ENCODE measurements at places on chromosomes 13 and 19.

DNA sequence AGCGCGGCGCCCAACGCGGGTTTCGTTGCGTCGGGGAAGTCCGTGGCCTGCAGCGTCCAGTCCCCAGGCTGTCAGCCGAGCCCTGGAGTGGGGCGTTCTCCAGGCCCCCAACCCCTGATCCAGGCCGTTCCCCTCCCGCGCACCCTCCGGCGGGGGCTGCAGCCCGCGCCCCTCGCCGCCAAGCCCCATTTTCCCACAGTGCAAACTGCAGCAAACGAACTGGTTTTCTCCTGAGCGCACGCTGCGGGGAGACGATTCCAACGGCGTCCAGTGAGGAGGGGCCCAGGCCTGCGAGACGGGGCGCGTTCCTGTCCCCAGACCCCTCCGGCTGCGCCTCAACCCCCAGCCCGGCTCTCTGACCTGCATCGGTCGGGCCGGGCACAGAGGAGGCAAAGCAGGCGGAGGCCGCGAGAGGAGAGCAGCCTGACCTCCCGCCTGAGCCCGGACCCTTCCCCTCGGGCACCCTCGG lies 4.4 kb upstream of the ONECUT3 start:
- no peak for DNase-seq

GRCh38 chr19:45883881-45884681 lies 1.9 kb downstream of the IRF2BP1 start:
- DNase-seq = peak; percentile 82

DNA sequence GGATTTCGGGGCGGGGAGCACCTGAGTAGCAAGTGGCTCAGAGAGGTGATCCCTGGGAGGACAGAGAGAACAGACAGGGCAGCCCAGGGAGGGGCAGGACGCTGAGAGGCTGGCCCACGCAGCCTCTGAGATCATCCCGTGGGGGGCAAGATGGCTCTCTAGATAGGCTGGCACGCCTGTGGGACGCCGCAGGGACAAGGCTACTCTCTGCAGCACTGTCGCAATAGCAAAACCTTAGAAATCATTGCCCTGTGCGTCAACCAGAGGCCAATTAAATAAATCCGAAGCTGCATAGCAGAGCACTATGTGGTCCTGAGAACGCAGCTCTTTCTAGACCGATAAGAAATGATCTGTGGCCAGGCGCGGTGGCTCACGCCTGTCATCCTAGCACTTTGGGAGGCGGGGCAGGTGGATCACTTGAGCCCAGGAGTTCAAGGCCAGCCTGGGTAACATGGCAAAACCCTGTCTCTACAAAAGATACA lies 5.1 kb downstream of the PEX11G start:
- no peak for DNase-seq

DNA sequence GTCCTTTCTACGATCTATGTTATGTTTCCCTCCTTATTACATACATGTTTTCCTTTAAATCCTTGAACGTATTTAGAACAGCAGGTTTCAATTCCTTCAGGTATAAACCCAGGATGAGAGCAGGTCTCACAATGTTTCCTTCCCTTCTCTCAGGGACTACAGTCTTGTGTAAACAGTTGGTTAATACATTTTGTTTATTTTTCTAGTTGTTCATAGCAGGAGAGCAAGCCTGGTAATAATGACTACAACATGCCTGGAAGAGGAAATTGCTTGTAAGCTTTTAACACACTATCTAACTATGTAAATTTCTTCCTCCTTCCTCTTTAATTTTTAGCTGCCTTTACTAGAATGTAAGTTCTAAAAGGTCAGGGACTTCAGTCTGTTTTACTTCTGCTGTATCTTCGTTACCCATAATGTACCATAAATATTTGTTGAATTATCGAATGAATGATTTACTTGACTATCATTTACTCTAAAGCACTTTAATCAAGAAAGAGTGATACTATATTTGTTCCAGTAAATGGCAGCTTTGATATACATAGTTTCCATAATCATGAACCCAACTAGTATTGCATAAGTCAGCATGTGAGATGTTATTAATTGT lies 28.9 kb upstream of the TNFRSF19 start:
- DNase-seq = no peak

DNA sequence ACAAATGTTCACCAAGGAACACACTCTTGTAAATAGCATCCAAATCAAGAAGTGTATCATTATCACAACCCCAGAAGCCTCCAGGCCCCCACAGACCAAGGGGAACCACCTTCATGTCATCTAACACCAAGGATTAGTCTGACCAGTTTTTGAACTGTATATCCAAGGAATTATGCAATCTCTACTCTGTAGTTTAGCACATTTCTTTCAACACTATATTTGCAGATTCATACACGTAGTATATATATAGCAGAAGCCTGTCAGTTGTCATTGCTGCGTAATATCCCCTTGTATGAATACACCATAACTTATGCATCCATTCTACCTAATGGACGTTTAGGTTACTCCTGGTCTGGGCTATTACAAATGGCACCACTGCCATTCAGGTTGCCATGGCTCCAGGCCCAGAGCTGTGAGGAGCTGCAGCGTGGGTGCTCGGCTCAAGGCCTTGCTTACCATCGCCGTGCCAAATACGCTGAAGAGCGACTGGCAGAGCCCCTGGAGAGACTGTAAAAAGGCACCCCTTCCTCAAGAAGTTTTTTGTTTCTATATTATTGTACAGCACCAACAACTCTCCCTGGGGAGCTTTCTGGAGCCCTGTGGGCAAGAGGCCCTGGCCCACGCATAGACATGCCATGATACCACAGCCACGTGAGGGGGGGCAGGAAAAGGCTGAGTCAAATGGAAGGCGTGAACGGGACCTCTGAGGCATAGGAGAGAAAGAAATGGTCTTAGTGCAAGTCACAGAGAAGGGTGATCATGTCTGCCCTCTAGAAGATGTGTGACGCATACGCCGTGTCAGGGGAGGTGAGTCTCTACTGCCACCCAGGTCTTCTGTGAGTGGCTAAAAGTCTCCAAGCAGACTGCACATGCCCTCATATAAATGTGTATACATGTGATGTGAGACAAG lies 10.8 kb downstream of the LATS2 start:
- DNase-seq = no peak

GRCh38 chr19:51688671-51689571 lies 4.2 kb upstream of the SPACA6 start:
- DNase-seq = peak; percentile 84

GRCh38 chr13:111908361-111908760 lies 158.6 kb upstream of the SOX1 start:
- peak; percentile 61 for DNase-seq

- DNase-seq = no peak
Observed at GRCh38 chr13:97284558-97284957, 62.4 kb downstream of the MBNL2 start.

DNA sequence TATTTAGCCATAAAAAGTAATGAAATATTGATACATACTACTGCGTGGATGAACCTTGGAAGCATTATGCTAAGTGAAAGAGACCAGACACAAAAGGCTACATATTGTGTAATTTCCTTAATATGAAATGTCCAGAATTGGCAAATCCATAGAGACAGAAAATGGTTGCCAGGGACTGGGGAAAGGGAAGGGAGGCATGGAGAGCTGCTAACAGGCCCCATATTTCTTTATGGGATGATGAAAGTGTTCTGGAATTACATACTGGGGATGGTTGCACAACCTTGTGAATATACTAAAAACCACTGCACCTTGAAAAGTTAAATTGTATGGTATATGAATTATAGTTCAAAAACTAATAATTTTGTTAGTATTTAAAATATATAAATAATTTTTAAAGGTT lies 3.6 kb downstream of the IFT88 start:
- DNase-seq = no peak

DNA sequence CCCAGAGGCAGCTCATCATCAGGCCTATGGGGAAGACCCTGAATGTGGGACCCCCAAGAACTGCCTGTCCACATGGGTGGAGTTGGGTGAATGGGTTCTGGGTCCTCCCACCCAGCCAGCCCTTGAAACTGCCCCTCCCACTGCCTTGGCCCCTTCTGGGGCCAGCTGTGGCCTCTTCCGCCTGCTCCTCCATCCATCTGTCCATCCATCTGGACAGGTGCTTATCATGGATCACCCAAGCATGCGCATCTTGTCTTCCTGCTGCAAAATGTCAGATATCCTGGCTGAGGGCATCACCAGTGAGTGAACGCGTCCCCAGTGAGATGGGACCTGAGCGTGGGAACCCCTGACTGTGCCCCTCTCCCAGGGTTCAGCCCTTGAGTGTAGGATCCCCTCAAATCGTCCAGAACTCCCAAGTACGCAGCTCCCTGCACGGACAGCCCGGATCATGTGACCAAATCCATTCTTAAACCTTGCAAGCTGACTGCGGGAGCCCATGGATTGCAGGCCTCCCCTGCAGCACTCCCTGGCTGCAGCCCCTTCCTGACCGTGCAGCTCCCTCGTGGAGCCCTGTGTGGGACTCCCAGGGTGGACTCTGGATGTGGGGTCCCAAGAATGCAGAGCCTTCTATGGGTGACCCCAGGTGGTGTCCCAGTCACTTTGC lies 2.0 kb downstream of the STXBP2 start:
- no peak for DNase-seq

DNA sequence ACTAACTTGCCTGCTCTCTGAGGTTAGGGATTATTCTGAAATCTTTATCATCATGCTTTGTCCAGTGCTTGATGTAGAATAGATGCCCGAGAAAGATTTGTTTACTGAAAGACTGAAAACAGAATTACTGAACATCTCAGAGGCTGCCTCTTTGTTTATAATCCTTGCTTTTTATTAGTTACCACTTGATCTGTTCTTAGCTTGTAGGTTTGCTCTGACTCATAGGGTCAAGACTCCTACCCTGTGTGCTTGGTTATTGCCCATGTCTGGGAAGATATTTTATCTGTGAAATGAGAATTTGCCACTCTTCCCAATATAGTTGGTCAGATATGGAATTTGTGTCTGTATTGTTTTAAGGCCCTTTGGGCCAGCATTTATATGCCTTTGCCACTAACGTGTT lies 675.3 kb downstream of the DIAPH3 start:
- no peak for DNase-seq

- DNase-seq = no peak
Observed at GRCh38 chr13:77000475-77000874, 8.6 kb downstream of the CLN5 start.

- DNase-seq = no peak
Observed at GRCh38 chr19:15995536-15995935, 46.7 kb downstream of the OR10H4 start.

GRCh38 chr19:39052243-39052746 lies 19.9 kb upstream of the FBXO27 start:
- peak; percentile 89 for DNase-seq

- no peak for DNase-seq
Observed at GRCh38 chr19:2230807-2231533, 5.2 kb downstream of the PLEKHJ1 start.

DNA sequence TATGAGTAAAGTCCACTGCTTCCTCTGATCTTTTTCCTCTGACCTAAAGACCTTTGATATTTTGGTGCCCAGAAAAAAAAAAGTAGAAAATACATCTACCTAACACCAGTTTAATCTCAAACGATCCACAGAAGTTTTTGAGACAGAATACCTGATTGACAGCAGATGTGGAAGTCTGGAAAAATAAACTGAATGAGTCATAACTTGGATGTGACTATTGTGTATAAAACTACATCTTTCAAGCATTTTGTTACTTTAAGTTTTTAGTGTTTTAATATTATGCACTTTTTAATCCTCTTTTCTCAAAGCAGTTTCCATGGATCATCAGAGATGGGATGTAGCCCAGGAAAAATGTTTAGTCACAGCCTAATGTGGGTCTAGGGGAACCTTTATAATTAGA lies 216.1 kb downstream of the SLITRK1 start:
- no peak for DNase-seq

DNA sequence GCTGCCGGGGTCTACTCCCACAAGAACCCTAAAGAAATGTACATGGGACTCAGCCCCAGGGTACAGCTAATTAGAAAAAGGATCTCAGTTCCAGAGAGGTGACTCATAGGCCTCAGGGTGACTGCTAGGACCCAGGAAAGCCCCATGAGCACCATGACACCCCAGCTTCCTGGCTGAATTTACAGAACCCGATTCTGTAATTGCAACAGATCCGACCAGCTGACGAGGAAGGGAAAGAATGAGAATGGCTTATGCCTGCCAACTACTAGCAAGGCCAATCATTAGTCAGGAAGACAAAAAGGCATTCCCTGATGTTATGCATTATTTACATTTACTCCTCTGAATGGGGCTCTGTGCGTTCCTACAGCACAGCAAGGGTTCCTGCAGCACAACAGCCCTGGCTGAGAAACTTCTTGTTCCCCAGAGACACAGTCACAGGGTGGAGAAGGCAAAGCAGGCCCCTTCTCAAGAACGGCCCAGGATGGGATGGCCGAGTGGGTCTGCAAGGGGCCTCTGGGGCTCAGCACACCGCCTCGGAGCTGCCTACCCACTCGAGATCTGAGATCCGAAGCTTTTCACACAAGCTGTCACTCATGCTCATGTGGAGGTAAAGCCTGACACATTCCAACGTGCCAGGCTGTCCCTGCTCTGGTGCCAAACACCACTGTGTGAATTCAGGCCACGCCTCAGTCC lies 27.2 kb downstream of the PBX4 start:
- DNase-seq = no peak

DNA sequence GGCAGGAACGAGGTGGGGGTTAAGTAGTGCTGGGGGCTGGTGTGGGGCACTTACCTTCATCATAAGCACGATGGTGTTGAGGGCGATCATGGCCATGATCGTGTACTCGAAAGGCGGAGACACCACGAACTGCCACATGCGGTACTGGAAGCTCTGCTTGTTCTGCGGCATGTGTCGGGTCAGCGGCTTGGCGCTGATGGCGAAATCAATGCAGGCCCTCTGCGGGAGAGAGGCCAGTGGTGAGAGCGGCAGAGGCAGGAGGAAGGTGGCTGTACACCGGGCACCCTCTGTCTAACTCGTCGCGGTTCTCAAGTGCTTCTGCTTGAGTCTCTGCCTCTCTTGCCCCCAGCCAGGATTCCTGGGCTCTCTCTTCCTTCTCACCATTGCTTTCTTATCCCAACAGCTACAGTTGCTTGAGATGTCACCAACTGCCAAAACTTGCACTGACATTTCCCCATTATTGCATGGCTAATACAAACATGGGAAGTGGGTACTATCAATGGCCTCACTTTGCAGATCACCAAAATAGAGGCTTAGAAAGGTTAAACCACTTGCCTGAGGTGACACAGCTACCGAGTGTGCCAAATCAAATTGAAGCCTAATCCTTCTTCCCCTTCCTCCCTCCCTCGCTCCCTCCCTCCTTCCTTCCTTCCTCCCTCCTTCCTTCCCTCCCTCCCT lies 105.0 kb downstream of the IER2 start:
- no peak for DNase-seq

GRCh38 chr13:32390048-32390447 lies 37.9 kb downstream of the N4BP2L1 start:
- DNase-seq = no peak

- DNase-seq = no peak
Observed at GRCh38 chr13:97540696-97541095, 106.7 kb downstream of the RAP2A start.

- DNase-seq = no peak
Observed at GRCh38 chr19:34104096-34104495, 68.2 kb upstream of the LSM14A start.

Measured in spleen (tissue), 13 donors.